AG04449 (cell line): ENCODE measurements at places on chromosomes 5 and 9.

DNA sequence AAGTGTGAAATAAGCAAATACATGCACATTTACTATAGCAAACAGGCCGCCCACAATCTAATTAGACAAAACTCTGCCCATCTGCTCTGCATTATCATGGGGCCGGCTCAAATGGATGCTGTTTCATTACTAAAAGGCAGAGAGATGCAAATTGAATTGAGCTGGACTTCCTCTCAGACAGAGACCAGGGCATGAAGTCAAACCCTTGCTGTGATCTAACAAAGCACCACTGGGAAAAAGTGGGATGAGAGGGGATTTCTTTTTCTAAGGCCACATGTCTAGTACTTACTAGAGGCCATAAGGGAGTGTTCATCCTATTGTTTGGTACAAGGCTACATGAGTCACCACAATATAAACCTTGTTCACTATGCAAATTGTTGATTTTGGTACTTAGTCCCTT lies 614.7 kb downstream of the ISL1 start:
- no peak for DNase-seq

- DNase-seq: no peak
These were observed 10.6 kb upstream of the UBAP2 start for GRCh38 chr9:34059281-34059680.

DNA sequence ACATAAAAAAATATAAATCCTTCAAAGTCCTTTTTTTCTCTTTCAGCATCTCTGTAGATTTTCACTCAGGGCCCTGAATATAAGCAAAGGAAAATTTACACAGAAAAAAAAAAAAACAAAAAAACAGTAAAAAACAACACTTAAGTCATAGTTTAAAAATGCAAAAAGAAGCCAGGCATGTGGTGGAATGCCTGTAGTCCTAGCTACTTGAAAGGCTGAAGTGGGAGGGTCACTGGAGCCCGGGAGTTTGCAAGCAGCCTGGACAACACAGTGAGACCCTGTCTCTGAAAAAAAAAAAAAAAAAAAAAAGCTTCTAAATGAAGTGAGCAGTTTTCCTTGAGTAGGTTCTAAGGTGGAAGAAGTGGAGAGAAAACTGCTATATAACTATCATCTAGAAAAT lies 55.0 kb upstream of the BNC2 start:
- no peak for DNase-seq

DNA sequence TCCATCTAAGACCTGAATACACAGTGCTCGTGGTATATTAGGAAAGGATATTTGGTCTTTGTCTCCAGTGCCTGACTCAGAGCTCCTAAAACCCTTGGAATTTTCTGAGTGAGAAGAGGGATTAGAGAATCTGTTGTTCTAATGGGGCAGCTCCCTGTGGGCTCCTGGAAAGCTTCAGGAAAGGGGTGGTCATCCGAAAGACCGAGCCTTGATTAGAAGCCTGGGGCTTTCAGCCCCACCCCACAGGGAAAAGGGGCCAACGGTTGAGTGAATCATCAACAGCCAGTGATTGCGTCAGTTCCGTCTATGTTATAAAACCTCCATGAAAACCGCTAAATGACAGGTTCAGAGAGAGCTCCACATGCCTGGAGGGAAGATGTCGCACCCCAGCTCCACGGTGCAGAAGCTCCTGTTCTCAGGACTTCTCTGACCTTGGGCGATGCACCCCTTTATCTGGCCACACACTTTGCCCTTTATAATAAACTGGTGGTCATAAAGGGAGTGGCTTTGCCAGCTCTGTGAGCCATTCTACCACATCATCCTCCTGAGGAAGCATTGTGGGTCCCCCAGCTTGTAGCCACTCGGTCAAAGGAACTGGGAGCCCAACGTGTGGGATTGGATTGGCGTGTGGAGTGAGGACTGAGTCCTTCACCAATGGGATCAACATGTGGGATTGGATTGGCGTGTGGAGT lies 71.0 kb upstream of the ICE1 start:
- no peak for DNase-seq

GRCh38 chr5:88666761-88667495 lies 216.1 kb downstream of the MEF2C start:
- no peak for DNase-seq

DNA sequence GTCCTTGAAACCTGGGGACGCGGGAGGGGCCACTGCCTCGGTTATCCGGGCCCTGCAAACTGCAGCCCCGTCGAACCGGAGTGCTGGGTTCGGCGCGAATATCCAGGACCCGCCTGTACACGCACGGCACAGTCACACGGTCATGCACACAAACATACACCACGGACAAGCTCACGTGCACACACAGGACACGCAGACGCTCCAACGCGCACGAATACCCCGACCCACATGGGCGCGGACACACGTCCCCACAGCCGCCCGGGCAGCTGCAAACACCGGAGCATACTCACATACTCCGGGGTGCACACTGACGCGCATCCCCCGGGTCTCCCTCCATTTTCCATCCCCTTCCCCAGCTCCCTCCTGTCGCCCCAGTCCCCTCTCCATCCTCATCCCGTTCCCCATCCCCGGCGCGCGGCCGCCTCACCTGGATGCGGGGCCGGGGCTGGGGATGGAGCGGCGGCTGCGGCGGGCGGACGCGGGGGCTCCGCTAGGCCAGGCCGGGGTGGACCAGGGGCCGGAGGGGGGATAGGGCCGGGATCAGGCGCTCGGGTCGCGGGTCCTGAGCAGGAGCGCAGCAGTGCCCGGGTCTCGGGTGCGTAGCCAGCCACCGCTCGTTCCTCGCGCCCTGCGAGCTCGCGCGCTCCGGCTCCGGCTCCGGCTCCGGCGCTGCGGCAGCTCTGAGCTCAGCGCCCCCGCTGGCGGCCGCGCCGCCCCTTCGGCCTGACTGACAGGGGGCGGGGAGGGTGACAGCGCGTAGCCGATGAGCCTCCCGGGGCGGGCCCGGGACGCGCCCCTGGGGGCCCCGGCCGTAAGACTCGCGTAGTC lies at the start of the genes EIF4E1B and SNCB:
Gene EIF4E1B (plus strand): TSS at position 823 of the 828 bp plus-strand sequence. CDS start 12,113 bp downstream, outside the sequence.
Gene SNCB (minus strand): TSS at position 682 of the 828 bp plus-strand sequence. CDS start 880 bp downstream, outside the sequence.
- no peak for DNase-seq

GRCh38 chr5:15238006-15238405 lies 262.0 kb upstream of the FBXL7 start:
- DNase-seq: no peak

DNA sequence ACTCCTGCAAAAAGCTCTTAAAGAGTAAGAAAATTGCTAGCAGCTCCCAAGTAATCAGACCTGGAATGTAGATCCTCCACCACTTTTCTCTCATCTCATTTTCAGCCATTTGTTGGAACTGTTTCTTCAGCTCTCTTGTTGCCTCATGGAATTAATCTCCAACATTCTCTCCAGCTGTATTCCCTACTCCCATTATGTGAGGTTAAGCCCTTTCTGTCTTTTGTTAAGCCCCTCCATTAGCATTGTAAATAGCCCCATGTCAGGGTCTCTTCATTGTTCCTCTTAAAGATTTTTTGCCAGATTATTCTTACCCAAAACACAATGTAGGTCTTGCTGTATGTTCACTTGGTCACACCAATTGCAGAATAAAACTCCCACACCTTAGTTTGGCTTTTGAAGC lies 119.8 kb downstream of the PLPPR1 start:
- DNase-seq: no peak

GRCh38 chr9:115946530-115946929 lies 207.1 kb upstream of the PAPPA start:
- no peak for DNase-seq

DNA sequence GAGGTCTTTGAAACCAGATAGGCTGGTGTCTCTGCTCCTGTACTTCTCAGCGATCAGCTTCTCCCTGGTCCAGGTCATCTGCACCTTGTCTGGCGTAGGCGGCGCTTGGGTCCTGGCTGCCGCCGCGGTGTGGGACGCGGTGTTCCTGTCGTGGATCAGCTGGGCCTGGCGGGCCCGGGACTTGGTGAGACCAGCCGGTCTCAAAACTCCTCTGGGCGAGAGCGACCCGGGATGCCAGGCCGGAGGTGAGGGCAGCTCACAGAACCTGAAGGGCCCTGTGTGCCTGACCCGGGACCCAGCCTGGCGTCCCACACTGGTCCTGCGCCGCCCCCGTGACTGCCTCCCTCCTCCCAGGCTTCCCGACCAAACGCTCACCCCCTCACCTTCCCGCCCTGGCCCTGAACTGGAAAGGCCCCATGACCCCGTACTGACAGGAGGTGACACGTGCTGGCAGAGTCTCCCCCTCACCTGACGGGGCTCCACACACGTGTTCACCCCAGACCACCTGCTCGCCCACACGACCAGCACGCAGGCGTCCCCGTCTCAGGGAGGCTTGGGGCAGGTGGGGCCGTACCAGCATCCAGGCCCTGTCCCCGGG lies 49.0 kb downstream of the NKD2 start:
- DNase-seq: no peak

DNA sequence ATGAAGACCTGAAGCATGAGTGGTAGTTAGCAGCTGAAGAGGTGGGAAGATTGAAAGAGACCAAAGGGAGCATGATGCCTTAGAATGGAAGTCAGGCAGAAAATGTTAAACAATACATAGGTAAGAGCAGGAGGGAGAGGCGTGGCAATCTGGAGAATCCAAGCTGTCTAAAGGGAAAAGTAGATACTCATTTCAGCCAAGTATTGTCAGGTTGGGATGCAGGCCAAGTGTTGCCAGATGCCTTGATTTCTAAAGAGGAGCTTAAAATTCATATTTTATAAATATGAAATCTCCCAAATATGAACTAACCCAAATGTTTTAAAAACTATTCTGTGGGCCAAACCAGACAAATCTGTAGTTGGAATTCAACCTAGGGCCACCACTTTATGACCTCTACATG lies 4.2 kb downstream of the PAM start:
- no peak for DNase-seq

DNA sequence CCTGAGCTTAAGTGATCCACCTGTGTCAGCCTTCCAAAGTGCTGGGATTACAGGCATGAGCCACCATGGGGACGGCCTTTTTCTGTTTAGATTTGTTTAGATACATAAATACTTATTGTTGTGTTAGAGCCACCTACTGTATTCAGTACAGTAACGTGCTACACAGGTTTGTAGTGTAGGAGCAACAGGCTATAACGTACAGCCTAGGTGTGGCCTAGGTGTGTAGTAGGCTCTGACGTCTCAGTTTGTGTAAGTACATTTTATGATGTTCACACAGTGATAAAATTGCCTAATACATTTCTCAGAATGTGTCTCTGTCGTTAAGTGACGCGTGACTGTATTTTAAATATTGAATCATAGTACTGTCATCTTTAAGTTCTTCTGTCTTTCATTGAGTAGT lies 84.1 kb downstream of the MELK start:
- no peak for DNase-seq

DNA sequence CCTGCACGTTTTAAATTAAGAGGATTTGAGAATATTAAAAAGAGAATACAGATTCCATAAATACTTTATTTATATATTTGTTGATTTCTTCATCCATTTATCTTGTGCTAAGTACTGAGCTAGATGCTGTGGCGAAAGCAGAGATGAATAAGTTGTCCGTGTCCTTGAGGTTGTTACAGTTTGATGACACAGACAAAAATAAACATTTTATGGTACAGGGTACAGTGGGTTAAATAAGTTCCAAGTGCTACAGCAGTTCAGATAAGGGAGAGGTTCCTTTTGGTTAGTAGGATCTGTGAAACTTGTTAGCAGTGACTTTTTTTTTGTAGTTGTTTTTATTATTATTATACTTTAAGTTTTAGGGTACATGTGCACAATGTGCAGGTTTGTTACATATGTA lies 50.2 kb downstream of the MACIR start:
- DNase-seq: no peak

DNA sequence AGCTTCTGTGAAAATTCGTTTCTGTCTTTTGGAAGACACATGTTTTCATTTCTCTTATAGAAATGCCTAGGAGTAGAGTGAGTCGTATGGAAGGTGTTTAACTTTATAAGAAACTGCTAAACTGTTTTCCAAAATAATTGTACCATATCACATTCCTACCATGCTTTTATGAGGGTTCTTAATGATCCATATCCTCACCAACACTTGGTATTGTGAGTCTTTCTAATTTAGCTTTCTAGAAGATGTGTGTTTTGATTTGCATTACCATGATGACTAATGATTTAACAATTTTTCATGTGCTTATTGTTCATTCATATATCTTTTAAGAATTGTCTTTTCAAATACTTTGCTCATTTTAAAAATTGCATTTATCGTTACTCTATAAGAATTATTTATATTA lies 223.6 kb downstream of the COMMD10 start:
- no peak for DNase-seq
